NCI-H748 treated with DMSO at 0.1 percent for 48 hours (cell line): ENCODE measurements at places on chromosomes 4 and X.

- no peak for DNase-seq
Measured at GRCh38 chr4:153555730-153556434, 89.7 kb downstream of the TMEM131L start.

- DNase-seq: no peak
Measured at GRCh38 chr4:136918772-136919171, 613.5 kb downstream of the PCDH18 start.

DNA sequence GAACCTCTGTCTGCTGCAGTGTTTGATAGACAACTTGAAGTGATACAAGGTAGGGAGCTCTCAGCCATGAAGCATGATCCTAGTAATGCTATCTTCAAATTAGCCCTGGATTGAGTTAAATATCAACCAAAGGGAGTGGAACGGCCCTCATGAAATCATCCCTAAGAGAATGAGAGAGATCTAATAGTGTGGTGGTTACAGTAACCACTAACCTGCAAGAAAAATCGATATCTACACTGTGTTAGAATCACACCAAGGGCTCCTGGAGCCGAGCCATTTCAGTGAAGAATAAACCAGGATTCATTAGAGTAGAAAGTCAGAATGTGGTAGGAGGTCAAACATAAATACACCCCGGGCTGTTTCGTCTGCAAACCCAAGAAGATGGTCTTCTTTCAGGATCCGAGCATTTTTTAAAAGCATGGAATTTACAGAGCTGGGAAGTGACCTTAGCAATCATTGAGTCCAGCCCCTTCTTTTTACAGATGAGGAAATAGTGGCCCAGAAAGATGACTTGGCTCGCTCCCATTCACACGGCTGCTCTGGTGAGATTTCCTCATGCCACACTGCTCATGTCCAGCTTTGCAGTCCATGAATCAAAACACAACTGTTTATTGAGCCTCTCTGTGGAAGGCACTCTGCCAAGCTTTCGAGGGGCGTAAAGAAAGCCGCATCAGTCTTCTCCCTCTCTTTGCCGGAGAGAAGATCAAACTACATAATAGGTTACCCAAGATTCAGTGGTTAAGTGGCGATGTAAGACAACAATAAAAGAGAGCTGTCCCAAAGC is 5.5 kb upstream of the DCTD start:
- no peak for DNase-seq

GRCh38 chr4:24489870-24490269 is 94.5 kb downstream of the DHX15 start:
- no peak for DNase-seq

- no peak for DNase-seq
Measured at GRCh38 chrX:67604979-67605703, 61.3 kb downstream of the AR start.
